Hematopoietic multipotent progenitor cell (in vitro differentiated cells): ENCODE measurements at places on chromosomes 1 and 21.

- DNase-seq, result no peak
These were observed 37.3 kb downstream of the CDC42 start for GRCh38 chr1:22089787-22090186.

DNA sequence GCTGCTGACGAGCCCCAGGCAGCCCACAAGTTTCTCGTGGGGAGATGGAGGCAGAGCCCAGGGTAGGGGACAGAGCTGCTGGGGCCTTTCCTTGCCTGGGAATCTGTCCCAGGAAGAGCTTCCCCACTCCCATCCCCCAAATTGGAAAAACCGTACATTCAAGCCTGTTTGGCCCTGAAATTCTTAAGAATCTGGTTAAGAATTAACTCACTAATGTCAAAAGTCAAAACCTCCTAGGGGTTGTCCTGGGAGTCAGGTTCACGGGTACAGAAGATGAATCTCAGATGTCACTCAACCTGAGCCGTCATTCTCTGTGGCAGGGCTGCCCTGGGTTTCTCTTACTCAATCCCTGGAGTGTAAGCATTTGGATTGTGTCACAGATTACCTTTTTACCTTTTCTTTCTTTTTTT lies 8.4 kb downstream of the C1orf115 start:
- no peak for DNase-seq

- no peak for DNase-seq
These were observed 179.4 kb downstream of the SLC45A1 start for GRCh38 chr1:8497210-8497819.

- DNase-seq, result no peak
These were observed 59.3 kb downstream of the IGSF21 start for GRCh38 chr1:18166929-18167328.

DNA sequence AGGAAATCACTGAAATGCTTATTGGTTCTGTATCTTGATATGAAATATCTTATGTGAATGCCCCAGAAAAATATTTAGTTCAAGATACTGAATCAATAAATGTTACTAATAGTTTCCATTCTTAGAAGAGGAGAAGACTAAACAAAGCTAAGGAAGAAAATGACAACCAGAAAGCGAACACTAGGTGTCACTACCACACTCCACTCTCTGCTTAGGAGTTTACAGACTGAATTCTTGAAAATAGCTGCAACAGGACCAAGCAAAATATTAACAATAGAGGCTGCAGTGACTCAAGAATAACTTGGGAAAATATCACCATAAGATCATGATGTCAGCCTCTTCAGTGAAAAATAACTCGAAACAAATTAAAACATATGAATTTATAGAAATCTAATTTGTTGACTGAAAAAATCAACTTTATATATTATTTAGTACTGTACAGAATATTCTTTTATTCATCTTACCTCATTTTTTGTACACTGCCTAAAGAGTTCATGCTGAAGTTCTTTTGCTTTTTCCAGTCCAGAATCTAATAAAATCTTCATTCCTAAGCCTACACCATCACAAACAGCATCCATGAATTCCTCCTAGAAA lies 61.6 kb downstream of the KIF14 start:
- DNase-seq, result peak; percentile 40
